Neuronal stem cell (in vitro differentiated cells): ENCODE measurements at places on chromosomes 7 and 10.
A peak's percentile ranks its signal among the peaks of the same experiment; 100 is the strongest.

- no peak for DNase-seq
Measured at GRCh38 chr7:106231856-106232490, 52.8 kb downstream of the NAMPT start.

DNA sequence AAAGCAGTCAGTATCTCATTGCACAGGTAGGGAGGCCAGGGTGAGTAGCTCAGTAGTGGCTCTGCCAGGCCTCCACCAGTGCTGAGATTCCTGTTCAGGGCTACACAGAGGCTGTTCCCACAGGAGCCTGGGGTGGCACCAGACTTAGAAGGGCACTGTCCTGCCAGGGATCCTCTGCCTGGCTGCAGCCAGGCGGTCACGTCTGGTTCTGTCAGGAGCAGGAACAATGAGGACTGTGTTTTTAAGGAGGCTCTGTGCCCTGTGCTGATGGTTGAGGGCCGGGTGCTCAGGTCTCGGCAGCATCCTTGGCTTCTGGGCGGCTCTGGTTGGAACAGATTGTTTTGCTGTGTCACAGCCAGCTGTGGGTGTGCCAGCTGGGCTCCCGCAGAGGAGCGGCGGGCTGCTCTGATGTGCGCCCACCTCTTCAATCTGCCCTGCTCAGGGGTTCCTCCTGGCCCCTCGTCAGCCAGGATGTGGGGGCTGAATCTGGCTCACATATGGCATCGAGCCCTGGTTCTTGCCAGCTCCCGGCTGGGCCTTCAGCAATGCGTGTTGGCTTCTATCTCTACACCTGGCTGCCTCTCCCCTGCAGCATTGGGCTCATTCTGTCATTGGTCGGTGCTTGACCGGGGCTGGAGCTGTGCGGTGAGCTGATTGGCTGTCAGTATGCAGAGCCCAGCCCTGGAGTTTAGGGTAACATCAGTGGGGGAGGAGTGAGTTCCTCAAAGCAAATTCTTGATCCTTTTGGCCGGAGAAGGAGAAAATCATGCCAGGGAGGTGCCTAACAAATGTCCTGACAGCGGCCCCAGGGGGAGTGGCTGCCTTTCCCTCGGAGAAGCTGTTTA lies 41.2 kb downstream of the TACR2 start:
- peak; percentile 49 for DNase-seq

GRCh38 chr10:133275684-133276092 lies 980 bp downstream of the ADAM8 start:
- DNase-seq: no peak

DNA sequence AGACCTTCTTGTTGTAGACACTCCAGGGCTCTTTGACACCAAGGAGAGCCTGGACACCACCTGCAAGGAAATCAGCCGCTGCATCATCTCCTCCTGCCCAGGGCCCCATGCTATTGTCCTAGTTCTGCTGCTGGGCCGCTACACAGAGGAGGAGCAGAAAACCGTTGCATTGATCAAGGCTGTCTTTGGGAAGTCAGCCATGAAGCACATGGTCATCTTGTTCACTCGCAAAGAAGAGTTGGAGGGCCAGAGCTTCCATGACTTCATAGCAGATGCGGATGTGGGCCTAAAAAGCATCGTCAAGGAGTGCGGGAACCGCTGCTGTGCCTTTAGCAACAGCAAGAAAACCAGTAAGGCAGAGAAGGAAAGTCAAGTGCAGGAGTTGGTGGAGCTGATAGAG lies 5.5 kb downstream of the GIMAP7 start:
- no peak for DNase-seq

GRCh38 chr10:117926491-117926890 lies 120.2 kb downstream of the RAB11FIP2 start:
- DNase-seq: no peak

DNA sequence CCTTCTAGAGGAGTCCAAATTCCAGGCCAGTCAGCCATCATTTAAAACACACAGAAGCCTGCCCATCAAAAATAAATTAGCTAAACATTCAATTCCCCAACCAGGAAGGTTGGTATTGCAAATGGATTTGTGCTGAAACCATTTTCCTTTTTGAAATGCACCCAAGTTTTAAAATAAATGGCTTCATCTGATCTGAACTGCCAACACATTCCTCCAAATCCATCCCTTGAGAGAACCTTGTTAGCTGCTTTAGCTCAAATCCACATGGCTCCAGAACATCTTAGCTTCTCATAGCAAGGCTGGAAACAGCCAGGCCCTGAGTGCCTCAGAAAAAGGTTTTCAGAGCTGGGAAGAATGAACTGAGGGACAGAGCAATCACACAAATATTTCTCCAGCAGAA lies 306.3 kb downstream of the FZD1 start:
- DNase-seq: no peak

GRCh38 chr10:103619424-103620351 lies 126.2 kb downstream of the NEURL1 start:
- DNase-seq: no peak

GRCh38 chr10:101165736-101166135 lies 34.6 kb downstream of the TLX1 start:
- DNase-seq: no peak

GRCh38 chr10:51206500-51206899 lies 132.2 kb downstream of the PRKG1 start:
- no peak for DNase-seq
